Myocyte (in vitro differentiated cells): ENCODE measurements at places on chromosomes 11 and 22.

DNA sequence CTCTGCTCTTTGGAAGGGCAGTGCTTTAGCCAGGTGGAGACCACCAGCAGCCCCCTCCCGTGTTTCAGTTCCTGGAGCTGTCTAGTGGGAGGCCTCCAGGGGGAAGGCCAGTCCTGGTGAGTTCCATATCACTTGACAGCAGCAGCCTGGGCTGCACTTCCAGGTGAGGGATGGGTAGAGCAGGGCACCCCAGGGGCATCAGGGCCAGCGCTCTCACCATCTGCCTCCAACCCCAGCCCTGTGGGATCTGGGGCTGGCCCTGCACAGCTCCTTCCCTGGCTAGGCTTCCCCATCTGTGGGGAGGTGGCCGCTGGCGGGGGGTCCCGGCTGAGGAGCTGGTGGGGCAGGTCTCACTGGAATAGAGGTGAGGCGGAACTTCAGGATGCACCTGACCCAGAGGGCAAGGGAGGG is 60.5 kb downstream of the MORC2 start:
- DNase-seq, result no peak

DNA sequence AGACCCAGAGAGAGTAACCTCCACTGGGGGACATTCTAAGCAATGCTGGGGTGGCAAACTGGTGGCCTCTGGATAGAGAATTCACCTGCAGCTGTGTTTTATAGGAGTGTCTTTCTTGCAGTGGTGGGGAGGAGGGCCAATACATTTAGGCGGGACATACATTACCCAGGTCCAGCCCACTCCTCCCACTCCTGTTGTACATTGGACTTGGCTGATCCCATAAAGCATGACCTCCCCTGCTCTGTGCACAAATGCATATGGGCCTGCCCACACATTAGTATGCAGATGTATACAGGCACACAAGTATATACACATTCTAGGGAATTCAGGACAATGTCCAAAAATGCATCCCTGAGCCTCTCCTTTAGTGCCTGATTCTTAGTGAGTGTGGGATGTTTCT is 99.1 kb downstream of the RRAS2 start:
- DNase-seq, result no peak

DNA sequence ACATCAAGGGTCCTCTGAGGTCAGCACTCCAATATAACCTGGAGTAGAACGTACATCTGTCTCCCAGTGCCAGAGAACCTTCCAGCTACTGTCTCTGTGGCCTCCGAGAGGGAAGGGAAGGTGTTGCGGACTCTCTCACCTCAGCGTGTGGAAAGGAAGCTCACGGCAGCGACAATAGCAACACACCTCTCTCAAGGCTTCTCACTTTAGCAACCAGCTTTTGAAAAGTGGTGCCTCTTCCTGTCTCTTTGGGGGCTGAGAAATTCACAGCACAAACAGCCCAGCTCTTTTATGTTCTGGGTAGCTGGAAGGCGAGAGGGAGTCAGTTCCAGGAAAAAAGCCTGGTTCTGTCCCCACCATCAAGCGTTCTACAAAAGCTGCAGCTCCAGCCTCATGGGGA is 156.9 kb upstream of the TBCEL start:
- no peak for DNase-seq

GRCh38 chr22:20615021-20615420 is 107.6 kb downstream of the MED15 start:
- DNase-seq, result no peak

DNA sequence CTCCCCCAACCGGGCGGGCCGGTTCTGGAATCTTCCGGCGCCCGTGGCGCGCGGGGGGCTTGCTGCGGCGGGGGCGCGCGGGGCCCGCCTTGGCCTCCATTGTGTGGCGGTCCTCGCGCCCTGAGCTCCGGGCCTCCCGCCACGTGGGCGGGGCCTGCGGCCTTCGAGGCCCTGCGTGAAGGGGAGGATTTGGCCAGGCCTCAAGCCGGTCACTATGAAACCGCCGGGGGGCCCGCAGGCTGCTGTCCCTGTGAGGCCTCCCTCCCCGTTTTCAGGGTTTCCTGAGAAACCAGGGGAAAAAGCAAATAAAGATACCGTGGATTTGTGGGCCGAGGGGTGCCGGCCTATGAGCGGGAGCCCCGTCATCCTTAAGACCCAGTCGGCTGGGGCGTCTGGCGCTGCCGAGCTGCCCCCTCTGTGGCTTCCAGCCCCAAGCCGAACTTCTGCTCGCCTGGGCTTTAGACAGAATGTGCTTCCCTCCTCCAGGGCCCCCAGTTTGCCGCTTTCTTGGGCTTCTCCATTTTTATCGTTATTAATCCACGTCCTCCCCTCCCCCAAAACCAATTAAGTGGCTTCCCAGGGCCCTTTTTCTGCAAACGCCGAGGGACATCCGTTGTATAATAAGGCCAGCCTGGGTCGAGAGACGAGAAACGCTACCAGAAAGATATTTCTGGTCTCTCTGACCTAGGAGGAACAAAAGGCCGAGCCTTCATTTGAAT is 602 bp downstream of the EWSR1 start:
- peak; percentile 70 for DNase-seq

DNA sequence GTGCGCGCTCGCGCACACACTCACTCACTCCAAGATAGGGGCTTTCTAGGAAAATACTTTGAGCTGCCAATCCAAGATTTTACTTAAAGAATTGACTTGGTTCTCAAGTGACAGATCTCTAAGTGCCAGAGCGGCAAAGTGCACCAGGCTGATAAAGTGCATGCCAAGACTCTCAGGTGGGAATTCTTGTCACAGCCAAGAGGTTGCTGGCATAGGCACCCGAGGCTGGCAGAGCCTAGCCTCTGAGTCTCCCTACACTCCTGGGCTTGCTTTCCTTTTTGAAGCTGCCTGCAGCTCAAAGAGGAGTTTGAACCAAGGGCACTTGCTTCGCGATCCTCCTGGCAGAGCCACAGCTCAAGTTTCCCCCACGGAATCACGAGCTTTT is 2.5 kb upstream of the ADM start:
- no peak for DNase-seq

DNA sequence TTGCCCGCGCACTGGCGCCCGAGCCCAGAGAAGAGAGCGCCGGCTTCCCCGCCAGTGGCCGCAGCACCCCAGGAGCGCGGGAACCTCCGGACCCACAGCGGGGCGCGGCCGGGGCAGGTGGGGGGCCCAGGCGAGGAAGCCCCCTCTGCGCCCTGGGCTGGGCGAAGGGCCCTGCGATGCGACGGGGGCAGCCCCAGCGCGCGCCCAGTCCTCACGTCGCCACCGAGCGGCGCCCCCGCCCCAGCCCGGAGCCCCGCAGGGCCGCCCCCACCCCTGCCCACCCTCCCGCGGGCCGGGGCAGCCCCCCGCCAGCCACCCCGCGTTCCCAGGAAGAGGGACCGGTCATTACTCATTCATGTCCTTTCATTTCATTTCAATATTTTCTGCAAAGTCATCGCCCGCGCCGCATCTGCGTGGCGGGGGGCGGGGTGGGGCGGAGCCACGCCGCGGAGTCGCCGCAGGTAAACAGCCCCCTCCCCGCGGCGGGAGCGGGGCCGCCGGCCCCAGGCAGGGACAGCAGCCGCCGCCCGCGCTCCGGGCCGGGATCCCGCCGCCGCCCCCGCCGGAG is 673 bp upstream of the PANX2 start:
- DNase-seq, result no peak

DNA sequence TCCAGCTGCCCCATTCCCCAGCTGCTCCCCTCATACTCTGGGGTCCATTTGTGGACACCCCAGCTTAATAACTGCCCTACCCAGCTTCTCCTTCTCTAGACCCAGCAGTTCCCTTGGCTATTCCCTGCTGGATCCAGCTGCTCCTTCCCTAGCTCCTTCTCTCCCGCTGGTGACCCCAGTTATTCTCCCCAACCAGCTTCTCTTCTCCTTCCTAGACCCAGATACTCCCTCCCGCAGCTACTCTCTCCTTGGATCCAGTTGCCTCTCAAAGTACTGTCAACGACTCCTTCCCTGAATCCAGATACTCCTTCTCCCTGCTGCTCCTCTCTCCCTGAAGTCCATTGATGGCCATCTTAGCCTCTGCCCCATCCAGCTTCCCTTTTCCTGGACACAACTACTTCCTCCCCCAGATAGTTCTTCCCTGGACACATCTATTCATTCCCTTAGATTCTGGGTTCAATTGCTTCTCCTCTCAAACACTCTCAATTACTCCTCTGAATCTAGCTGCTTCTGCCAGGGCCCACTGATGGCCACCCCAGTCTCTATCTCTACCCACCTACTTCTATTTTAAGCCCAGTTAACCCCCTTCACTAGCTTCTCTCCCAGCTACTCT is 11.6 kb downstream of the SELENOM start:
- DNase-seq, result no peak

GRCh38 chr11:12331239-12331874 is 46.0 kb upstream of the PARVA start:
- peak; percentile 93 for DNase-seq

GRCh38 chr11:1139441-1140083 is 18.2 kb upstream of the MUC5AC start:
- no peak for DNase-seq

- no peak for DNase-seq
These were observed 23.1 kb upstream of the ANO5 start for GRCh38 chr11:22169833-22170232.

DNA sequence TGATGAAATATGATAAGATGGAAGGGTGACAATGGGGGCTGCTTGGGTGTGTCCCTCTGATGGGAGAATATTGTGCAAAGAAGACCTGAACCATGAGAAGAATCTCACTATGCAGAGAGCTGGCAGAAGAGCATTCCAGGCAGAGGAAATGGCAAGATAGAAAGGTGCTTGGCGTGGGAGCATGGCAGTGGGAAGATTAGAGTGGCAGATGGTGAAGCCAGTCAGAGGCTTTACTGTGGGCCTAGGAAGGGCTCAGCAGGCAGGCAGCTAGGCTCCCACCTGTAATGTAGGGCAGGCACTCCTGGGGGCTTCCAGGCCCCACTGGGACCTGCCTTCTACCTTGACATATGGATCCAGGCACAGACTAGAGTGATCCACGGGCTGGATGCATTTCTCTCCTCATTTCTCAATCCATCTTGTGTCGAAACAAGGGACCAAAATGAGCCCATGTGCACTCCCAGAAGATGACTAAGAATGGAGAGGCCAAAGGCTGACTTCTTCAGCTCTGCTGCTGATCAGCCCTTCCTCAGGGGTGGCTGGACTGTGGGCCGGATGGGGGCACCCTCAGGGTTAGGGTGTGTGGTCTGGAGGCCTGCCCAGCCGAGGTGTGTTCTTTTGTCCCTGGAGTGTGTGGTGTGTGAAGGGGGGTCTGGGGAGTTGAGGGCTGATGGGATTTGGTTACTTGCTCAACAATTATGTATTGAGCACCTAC is 88.3 kb downstream of the TSPAN18 start:
- peak; percentile 53 for DNase-seq

DNA sequence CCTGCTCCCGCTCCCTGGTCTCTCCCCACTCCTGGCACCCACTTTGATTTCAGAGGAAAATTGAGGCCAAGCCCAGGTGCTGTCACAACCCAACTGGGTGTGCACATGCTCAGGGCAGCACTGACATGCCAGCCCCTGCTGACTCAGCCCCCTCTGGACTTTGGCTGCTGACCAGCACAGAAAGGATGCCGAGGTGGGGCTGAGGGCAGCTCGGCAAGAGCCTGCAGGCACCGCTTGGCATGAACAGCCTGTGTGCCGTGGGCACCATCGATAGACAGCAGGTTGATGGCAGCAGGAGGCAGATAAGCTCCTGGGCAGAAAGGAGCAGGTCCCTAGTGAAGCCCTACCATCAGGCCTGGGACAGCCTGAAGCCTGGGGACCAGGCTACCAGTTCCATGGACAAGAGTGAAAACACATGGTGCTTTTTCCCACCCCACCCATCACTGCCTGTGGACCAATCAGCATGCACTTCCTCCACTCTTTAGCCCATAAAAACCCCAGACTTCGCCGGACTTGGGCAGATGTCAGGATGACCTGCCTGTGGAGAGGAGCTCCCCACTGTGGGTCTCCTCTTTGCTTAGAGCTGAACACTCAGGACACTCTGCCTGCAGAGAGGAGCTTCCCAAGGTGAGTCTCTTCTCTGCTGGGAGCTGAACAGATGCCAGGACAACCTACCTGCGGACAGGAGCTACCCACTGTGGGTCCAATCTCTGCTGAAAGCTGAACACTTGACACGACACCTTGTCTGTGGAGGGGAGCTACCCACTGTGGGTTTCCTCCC is 832.3 kb downstream of the DLG2 start:
- DNase-seq, result no peak

GRCh38 chr11:129048911-129049310 is 106.2 kb upstream of the TP53AIP1 start:
- DNase-seq, result no peak

- no peak for DNase-seq
These were observed 57.5 kb downstream of the GRK3 start for GRCh38 chr22:25621986-25622385.

DNA sequence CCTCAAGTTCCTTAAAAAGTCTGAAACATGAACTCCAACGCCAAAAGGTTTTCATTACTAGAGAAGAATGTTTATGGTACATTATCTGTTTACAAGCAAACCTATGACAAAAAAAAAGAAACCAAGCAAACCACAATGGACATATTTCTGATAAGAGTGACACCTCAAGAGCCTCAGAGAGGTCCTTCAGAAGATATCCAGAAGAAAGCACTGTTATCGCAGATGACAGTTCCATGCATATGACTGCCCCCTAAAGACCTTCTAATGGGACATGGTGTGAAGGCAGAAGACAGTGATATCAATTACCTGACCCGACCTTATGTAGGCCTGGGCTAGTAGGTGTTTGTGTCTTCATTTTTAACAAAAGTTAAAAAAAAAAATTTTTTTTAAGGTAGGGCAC is 3.1 kb downstream of the HDHD5 start:
- DNase-seq, result no peak

DNA sequence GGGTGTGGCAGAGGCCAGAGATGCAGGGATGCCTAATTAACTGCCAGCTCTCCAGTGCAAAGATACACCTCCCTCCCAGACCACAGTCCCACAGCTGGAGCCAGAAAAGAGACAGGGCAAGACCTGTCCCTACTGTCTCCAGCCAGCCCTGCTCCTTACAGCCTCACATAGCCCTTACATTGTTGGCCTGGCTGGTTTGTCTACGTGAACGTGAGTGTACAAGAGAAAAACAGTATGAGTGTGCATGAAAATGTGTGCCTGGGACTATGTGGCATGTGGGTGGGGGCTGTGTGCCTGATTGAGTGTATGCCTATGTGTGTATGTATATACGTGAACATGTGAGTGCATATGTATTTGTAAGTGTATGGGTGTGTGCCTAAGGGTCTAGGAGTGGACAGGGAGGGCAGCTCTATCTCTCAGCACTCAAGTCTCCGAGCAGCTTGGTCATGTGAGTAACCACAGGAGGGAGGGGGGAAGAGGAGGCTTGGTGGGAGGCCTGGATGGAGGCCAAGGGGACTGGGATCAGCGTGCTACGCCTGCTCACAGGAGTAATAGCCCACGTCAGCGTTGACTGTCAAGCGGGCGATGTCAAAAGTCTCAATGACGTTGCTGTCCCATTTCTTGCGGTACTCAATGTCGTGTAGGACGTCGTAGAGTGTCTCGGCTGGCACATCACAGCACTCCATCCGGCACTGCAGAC is 6.6 kb upstream of the ARAP1 start:
- peak; percentile 31 for DNase-seq

- DNase-seq, result no peak
These were observed 1.7 kb upstream of the LINC01488 start for GRCh38 chr11:69479591-69480271.

- peak; percentile 29 for DNase-seq
These were observed 63.2 kb upstream of the SNX19 start for GRCh38 chr11:130979386-130979972.

GRCh38 chr11:130124096-130124495 is 35.5 kb upstream of the ST14 start:
- peak; percentile 77 for DNase-seq
